ENCODE measurements at places on chromosomes 1 and 21.

DNA sequence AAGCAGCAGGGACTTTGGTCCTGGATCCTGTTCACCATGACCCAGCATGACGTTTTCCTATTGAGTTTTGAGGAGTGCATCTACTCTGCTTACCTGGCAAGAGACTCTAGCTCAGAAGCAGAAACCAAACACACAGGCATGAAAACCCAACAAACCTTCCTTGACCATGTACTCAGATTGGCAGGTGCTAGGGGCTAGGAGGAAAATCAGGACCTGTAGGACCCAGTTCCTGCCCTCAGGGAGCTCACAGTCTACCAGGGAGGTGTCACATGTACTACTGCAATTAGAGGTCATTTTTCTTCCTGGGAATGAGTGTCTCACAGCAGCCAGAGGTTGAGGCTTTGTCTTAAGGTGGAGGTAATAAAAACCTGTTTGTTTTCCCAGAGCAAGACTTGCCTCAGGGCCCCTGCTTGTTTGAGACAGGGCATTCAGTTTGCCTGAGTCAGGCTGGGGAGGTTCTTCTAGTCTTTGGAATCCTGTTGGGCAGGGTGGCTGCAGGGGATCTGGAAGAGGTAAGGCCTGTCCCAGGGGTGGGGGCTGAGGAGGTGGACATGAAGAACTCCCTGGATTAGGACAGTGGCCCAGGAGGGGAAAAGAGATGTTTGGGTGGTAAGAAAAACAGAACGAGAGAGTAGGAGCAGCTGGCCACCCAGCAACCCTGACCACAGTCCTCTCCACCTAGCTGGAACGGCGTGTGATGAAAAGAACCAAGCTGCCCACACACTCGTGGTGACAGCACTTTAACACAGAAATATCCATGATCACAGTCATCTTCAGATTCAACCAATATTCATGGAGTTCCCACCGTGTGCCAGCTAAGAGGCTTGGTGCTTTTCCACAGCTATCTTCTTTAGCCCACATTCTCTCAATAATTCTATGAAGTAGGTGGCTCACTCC lies 30.8 kb downstream of the IER5 start:
- DNase-seq: no peak

GRCh38 chr1:3072391-3073185 lies 3.6 kb downstream of the PRDM16 start:
- no peak for DNase-seq

DNA sequence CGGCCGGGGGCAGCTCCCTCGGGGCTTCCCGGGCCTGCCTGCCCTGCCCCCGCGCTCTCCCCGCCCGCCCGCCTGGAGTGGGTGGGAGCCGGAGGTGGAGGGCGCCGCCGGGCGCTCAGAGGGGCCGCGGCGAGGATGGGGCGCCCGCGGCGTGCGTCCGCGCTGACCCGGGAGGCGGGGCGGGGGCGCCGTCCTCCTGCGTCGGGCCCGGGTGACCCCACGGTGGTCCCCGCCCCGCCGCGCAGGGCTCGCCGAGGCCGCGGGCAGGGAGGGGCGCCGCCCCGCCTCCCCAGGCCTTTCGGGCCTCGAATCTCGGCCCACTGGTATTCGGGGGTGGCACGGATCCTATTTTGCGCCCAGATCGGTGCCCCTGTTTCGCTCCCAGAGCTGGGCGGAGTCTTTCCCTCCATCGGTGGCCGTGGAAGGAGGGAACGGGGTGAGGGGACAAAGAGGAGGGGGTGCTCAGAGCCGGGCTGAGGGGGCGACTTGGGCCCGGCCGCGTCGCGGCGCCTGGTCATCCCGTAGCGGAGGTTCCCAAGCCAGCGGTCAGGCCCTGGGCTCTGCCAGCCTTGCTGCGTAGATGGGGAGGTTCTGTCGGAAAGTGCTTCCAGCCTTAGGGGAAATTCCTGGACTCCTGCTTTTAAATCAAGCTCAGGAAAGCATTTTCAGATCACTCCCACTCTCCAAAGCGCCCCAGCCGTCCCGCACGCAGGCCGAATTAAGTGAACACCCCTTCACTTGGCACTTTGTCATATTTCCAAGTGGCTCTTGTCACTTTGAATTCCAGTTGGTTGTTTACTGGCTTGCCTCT lies 545 bp downstream of the PATJ start:
- no peak for DNase-seq

DNA sequence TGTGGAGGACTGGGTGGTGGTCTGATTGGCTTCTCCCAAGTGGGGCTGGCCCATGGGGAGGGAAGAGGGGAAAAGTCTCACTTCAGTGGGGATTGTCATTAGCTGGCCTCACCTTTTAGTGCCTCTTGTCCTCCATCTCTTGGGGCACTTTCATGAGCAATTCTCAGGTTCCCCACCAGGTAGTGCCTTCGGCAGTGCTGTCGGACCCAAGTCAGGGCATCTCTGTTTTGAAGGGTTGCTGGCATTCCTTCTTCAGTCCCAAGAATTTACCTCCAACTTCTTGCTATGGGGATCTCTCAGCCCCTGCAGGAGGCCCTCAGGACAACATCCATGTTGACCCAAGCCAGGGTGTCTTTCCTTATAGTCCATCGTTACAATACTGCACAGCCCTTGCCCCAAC lies 54.7 kb upstream of the F3 start:
- no peak for DNase-seq

- no peak for DNase-seq
These were observed 168.7 kb upstream of the FMN2 start for GRCh38 chr1:239922778-239923522.

DNA sequence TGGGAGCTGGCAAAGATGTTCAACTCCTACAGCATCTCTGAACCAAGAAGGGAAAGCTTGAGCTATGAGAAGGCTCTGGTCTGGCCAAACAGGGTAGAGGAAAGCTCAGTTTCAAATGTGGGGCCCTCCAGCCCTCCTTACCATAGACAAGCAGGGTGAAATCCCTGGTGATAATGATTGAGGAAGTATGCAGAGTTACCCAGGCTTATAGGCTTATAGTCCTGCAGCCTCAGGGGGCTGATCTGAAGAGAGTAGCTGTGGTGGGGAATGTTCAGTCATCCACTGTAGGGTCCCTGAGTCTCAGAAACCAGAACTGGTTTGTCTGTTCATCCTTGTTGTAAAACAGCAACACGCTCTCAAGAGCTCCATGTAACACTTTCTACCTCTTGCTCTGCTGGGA lies 19.8 kb upstream of the LY9 start:
- DNase-seq: no peak

All from stimulated activated naive CD8-positive, alpha-beta T cell treated with anti-CD3 and anti-CD28 coated beads, Interleukin-15, amount 100 ng/mL, for 72 hours (primary cell).